ENCODE measurements at places on chromosomes 1 and 21.

DNA sequence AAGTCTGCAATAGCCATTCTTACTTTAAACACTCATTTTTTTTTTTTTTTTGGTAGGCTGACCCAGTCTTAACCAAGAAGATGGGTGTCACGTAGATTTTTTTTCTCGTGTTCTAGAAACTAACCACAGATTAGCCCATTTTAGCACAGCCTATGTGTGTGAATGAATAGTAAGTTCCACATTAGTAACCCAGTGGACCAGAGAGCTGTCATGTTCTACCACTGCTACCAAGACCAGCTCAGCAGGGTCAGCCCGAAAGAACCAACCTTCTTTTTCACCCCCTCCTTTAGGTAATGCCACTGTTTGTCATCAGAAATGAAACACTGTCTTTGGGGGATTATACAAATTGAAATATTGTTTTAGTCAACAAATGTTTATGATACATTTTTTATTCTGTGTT is 221.1 kb upstream of the PLXNA2 start:
- no peak for DNase-seq

DNA sequence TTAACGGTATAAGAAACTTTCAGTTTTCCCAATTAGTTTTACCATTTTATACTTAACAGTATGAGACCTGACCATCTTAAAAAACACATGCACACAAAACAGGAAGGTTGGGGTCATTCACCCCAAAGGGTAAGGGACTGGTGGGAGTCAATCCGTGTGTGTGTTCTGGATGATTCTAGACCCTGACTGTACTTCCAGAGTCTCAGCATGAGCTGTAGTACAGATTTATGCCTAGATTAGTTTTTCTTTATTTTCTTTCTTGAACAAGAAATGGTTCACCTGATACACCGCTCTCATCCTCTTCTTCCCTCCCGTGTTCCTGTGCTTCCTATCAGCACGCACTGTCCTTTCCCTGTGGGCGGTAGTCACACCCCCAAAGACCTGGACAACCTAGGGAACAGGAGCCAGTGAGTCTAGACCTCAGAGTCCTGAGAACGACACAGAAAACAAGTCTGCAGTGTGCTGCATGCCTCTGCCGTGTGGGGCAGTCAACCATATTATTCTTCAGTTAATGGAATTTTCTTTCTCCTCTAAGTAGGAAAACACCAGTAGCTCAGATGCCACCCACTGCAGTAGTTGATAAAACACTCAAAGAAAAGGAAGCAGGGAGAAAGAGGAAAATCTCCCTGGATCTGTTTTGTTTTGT is 38.9 kb upstream of the MRPS6 start:
- DNase-seq, result no peak

DNA sequence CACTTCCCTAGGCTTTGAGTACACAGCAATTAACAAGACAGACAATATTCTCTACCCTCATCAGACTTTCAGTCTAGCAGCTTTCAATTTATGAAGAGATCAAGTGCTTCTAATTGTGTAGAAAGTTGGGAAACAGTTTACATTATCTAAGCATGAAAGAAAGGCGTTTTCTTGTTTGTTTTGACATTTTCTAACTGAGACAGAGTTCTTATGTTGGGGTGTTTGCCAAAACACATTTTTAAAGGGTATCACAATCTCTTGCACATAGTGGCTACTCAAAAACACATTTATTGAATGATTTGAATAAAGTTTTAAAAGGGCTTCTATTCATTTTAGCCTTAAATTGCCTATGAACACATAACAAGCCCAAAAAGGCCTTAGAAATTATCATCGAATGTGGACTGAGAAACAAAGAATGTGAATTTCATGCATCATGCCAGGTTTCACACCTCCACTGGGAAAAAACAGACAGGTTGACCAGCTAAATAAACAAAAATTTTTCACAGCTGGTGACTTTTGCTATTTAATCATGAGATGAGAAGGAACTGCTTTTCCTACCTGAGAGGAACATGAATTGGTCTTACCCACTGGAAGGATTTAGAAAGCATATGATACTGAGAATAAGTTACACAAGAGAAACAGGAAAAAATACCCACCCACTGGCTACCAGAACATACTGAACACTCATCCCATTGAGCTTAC is 394.5 kb upstream of the PKN2 start:
- no peak for DNase-seq

- no peak for DNase-seq
Measured at GRCh38 chr1:18924221-18924691, 21.9 kb upstream of the ALDH4A1 start.

DNA sequence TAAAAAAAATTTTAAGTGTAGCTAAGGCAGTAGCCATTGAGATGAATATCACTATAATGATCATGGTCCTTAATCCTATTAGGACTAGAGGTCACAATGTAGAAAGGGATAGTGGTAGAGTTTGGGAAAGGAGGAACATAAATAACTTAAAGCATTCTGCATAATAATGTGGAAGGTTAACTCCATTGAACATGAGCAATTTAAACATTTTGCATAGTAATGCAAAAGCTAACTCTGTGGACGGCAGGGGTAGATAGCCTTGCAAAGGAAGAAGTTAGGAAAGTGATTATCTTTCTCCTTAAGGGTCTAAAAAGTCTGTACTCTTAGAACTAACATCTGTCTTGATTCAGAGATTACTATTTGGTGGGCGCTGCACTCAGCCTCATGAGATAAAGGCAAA is 39.0 kb upstream of the DENND1B start:
- no peak for DNase-seq

GRCh38 chr1:196598942-196599748 is 9.1 kb downstream of the KCNT2 start:
- DNase-seq, result no peak

DNA sequence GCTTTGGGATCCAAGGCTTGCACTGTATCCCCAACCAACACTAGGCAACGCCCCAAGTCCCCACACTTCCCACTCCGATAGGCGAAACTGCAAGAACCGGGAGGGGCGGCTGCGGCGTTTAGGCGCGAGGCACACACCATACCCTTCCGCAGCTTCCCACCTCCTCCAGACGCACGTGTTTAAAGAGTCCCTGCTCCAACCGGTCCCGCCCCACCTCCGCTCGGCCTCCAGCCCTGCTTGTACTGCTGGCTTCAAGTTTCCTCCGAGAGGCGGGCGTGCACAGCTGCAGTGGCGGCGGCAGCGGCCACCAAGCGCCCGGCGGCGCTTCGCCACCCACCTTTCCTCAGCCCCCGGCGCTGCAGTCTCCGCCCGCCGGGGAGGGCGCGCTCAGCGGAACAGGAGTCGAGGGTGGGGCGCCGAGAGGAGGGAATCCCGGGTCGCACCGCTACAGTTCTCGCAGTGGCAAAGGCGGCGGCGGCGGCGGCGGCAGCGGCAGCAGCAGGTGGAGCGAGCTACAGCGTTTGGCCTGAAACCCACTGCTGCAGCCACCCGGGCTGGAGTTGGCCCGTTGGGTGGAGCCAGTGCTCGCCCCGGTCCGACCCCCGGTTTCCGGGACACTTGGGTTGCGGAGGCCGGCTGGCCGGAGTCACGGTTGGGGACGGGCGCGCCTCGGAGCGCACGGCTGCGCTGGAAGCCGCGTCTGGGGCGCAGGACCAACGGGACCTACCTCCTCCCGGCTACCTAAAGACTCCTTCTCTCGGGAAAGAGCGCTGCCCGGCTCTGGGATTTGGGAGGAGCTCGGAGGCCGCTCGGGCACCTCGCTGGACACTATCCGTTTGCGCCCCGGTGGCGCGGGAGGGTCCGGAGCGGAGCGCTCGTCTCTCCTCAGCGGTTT is at the start of gene CNIH3:
TSS of gene CNIH3 (plus strand) at position 457 of the 895 bp plus-strand sequence. CDS start 858 bp downstream, outside the sequence.
- no peak for DNase-seq

DNA sequence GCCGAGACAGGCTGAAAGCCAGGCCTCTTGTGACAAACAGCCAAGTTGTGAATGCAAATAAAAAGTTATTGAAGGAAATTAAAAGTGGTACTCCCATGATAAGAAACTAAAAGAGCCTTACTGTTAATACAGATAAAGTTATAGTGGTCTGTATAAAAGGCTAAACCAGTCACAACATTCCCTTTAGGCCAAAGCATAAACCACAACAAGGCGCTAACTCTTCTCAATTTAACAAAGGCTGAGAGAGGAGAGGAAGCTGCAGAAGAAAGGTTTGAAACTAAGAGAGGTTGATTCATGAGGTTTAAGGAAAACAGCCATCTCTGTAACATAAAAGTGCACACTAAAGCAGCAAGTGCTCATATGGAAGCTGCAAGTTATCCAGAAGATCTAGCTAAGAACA is 10.7 kb downstream of the C1orf105 start:
- no peak for DNase-seq

GRCh38 chr1:19402031-19402813 is 83.1 kb downstream of the CAPZB start:
- DNase-seq, result no peak

GRCh38 chr1:92016720-92017316 is 13.0 kb upstream of the EPHX4 start:
- no peak for DNase-seq

GRCh38 chr21:32861866-32862265 is 90.3 kb upstream of the PAXBP1 start:
- DNase-seq, result no peak

DNA sequence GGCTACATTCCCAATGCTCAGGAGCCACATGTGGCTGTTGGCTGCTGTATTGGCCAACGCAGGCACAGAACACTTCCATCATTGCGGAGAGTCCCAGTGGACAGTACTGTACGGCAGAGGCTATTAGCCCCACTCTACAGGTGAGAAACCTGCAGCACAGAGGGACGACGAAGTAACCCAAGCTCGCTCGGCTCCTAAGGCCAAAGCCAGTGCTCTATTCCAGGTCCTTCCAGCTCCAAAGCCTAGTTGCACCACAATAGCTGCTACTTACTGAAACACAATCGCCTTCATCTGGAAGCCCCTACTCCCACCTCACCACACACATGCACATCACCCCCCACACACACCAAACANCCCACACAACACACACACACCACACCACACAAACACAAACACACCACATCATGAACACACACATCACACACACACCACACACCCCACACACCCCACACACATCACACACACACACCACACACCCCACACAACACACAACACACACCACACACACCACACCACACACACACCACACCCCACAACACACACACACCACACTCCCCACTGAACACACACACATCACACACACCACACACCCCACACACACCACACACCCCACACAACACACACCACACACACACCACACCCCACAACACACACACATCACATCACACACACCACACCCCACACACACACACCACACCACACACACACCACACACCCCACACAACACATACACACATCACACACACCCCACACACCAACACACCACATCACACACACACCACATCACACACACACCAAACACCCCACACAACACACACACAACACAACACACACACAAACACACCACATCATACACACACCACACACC is 3.2 kb downstream of the LYPD8 start:
- DNase-seq, result no peak

DNA sequence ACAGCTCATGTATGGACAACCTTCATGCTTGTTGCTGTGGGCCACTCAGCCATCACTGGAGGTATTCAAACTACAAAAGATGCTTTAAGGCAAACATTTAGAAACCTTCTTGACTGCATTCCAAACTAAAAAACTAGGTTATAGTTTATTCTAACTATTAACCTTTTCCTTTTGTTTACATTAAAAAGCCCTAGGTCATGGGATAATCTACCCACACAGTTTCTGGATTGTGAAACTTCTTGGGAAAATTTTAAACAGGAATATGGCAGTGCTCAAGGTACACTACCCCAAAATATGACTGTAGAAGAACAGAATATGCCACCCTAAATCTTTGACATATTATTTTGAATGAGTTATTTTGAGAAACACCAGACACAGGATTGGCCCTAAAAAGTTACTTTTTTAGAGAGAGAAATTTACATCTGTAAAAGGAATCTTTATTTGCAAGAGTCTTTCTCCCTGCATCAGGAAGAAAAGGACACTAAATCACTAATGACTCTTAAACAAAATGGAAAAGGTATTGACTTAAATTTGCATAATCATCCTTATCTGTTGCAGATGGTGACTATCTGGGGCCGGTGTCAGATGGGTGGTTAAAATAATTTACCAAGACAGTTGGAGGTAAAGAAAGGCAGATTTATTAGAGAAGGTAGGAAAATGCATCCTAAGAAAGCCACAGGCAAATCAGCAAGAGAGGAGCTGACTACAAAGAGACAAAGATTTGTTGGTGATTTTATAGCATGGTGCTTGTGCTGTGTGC is 25.1 kb upstream of the NUF2 start:
- no peak for DNase-seq

DNA sequence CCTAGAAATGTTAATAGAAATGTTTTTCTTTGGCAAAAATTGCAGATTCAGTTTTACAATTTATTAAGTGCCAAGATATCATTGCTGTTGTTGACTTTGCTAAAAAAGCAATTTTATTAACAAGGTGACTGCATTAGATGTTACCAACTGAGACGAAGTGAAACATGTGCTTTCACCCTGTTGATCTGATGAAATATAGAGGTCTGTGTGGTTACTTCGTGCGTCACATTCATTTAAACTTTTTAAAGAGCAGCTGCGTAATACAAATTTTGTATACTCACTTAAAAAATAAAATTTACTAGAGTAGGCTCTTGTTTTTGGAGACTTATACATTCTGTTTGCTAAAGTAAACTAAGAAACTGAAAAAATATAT is 465.7 kb downstream of the USP25 start:
- no peak for DNase-seq

GRCh38 chr1:81174811-81175476 is 625.8 kb upstream of the ADGRL2 start:
- DNase-seq, result no peak

- no peak for DNase-seq
Measured at GRCh38 chr1:60069691-60070090, 3.9 kb downstream of the C1orf87 start.

GRCh38 chr1:41776891-41777441 is 141.8 kb downstream of the HIVEP3 start:
- no peak for DNase-seq

DNA sequence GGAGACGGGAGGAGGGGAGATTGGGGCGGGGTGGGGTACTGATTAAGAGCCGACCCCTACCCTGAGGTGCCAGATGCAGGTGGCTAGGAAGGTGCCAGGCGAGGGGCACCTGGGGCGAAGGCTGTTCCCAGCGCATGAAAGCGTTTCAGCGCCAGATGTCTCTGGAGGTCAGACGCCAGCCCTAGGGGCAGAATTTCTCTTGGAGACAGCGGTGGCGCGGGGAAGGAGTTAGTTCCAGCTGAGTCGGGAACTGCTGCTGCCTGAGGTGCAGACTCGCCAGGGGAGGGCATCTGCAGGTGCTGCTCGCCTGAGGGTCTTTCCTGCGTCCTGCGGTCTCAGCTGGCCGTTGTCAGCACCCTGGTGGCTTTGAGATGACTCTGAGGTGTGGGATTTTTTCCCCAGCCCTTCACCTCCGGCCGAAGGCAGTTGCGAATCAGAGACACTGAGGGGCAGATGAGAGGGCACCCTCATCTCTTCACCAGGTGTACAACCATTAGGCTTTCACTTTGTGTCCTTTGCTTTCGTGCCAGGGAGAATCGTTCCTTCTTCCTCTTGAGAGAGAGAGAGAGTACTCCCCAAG is 539 bp downstream of the CGN start:
- DNase-seq, result no peak

GRCh38 chr1:232441036-232441411 is 188.9 kb downstream of the SIPA1L2 start:
- no peak for DNase-seq
